Suprapubic skin (tissue), 4 donors: ENCODE measurements at places on chromosomes 11 and 22.

GRCh38 chr11:64067230-64067993 lies 31.7 kb downstream of the FLRT1 start:
- DNase-seq: no peak

GRCh38 chr22:27627444-27627833 lies 174.1 kb downstream of the MN1 start:
- no peak for DNase-seq

DNA sequence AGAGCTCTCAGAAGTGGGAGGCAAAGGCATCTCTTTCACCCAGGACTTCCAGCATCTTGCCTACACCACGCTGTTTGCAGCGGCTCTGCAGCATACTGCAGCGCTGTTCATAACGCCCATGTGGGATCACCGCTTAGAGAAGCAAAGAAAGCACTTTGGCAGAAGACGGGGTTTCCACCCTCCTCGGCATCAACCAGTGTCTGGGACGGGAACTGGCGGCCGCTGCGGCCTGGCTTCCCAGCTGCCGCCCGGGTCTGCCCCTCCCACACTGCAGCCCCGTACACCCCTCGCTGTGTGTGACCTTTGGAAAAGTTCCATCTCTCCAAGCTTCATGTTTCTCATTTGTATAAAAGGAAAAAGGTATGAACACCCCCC lies 545 bp upstream of the TIRAP start:
- DNase-seq: no peak

GRCh38 chr11:131190446-131190845 lies 180.0 kb upstream of the NTM start:
- no peak for DNase-seq

DNA sequence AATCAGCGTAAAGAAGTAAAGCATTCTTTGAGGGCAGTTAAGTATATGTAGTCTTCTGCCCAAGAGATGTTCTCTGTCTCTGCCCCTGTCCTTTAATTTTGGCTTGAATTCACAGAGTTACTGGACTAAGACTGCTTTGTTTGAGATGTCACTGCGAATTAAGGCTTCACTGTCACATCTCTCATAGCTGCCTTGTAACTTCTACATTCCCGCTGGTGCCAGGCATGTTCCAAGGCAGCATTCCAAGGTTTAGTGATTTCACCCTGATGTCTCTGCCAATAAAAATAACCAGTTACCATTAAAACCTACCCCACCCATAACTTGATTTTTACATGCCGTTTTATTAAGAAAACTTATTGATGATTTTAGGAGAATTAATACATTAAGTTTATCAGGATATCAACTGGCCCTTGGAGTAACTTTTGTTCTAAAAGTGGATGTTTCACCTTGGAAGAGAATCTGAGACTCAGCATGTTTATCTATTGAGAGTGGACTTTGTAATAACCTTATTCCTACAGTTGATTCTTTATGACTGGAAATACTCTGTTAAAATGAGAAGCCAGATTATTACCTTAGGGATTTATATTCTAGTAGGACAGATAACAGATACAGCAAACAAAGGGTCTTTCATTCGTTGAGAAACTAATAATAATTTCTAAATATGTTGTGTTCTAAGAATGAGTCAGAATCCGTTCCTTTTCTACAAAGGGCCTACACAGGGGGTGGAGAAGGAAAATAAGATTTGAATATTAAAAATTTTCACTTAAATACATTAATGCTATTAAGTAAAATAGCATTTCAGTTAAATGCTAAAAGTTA lies 110.2 kb downstream of the UVRAG start:
- DNase-seq: no peak

- DNase-seq: no peak
Measured at GRCh38 chr11:18617688-18618341, 16.3 kb downstream of the SPTY2D1 start.

GRCh38 chr11:46229230-46229629 lies 48.2 kb upstream of the CREB3L1 start:
- no peak for DNase-seq

- peak; percentile 34 for DNase-seq
Measured at GRCh38 chr11:69515271-69516245, 34.1 kb downstream of the LINC01488 start.

DNA sequence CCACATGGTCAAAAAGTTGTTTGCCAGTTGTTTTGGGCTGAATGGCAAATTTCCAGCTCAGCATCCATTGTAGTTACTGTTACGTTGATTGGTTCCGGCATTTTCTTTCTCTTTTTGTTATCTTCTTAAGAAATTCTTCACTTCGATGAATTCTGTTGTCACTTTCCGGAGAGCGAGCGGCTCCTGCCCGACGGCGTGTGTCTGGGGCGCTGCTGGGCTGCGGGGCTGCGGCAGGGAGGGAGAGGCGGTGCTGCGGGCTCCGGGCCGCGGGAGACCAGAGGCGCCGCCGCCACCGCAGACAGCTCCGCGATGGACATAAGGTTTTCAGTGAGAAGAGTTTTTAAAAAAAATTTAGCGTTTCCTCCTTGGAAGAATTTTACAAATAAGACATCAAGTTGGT lies 117.4 kb downstream of the RRM1 start:
- no peak for DNase-seq

DNA sequence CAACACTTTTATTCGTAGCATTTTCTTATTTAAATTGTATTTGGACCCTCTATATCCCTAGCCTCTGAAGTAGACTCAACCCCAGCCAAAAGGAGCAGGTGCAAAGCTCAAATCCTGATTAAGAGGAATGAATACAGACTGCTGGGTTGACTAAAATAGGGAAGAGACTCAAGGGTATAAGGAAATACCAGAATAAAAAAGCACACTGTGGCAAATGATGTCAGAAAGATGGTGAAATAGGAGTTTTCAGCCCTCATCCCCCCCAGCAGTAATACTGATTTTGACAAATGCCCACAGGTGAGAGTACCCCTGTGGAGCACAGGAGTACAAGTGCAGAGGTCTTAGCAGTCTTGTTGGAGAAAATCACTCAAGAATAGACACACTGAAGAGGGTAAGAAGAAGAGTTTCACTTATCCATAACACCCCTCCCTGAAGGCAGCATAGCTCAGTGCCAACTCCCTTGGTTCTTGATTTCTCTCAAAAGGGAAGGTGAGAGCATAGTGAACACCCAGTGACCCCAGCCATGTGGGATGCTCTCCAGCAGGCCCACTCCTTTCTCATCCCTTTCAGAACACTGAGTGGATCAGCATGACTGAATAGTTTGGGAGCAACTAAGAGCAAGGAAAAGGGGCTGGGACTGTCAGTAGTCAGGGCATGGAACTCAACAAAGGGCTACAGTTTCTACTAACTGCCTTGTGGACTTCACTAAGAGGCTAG lies 71.7 kb downstream of the TBC1D22A start:
- DNase-seq: no peak

DNA sequence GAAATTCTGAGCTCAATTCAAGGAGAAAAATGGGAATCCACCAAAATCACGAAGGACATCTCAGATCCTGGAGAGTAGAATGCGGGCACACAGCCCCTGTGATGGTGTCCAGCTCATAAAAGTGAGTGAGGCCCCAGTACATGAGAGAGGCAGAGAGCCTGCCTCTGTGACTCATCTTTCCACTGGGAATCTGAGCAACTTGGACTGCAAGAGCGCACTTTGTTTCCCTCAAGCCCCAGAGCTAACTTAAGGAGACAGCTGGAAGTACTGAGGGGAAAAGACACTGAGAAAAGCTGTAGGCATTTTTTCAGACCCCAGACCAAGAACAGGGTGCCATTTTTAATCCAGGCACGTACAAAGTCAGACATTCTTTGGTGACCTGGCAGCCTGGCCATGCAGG lies 273.7 kb downstream of the C11orf87 start:
- DNase-seq: no peak

DNA sequence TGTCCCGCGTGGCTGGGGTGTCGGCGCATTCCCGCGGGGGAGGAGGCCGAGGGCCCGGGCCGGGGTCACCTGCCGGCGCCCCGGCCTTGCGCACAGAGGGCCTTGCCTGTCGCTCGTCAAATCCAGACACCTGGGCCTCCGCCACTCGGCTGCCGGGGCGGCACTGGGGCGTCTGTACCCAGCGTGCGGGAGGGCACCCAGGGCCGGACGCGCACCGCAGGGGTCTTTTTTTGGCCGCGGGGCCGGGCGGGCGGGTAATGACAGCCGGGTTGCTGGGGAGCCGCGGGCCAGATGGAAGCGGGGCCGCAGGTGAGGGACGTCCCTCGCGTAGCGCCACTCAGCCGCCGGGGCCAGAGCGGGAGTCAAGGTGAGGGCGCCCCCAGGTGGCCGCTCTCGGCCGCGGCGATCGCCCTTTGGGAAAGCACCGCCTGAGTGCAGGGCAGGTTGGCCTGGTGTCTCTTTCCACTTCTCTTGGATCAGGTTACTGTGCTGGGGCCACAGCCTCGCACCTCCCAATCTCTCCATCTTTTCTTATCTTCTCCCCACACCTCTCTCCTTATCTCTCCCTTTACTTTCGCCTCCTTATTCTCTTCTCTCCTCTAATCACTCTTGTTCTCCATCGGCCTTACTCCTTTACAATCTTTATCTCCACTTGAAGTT lies 3.5 kb downstream of the PHLDB1 start:
- DNase-seq: peak; percentile 82

- DNase-seq: no peak
Measured at GRCh38 chr22:35559354-35560005, 18.8 kb downstream of the RASD2 start.

GRCh38 chr11:35066030-35066429 lies 72.9 kb upstream of the CD44 start:
- no peak for DNase-seq

DNA sequence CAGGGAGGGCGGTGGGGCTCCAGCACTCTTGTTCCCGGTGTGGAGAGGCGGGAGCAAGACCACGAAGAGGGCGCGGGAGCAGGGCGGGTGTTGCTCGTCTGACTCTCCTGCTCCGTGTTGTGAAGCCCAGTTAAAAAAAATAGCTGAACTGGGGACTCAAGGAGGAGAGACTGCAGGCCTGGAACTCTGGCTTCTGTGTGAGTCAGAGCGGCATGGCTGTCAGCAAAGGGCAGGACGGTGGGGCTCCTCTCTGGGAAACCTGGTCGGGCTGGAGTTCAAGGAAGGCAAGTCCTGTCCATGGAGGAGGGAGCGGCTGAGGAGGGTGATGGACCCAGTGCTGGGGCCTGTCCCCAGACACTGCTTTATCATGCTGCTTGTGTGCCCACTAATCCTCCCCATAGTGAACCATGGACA lies 152.3 kb downstream of the FEZ1 start:
- DNase-seq: no peak

DNA sequence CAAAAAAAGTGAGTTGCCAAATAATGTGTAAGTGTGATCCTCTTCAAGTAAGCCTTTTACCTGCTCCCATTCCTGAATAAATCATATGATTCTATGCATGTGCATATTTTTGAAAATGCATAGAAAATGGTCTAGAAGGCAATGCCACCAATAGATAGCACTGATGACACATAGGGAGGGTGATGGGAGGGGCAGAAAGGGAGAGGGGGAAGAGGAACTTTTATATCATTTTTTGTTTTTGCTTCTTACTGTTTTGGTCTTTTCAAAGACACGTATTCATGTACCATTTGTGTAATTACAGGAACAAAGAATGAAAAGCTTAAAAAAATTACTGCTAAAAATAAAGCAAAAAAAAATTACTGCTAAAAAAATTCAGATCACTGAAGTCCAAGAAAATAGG lies 60.8 kb downstream of the C11orf58 start:
- no peak for DNase-seq

DNA sequence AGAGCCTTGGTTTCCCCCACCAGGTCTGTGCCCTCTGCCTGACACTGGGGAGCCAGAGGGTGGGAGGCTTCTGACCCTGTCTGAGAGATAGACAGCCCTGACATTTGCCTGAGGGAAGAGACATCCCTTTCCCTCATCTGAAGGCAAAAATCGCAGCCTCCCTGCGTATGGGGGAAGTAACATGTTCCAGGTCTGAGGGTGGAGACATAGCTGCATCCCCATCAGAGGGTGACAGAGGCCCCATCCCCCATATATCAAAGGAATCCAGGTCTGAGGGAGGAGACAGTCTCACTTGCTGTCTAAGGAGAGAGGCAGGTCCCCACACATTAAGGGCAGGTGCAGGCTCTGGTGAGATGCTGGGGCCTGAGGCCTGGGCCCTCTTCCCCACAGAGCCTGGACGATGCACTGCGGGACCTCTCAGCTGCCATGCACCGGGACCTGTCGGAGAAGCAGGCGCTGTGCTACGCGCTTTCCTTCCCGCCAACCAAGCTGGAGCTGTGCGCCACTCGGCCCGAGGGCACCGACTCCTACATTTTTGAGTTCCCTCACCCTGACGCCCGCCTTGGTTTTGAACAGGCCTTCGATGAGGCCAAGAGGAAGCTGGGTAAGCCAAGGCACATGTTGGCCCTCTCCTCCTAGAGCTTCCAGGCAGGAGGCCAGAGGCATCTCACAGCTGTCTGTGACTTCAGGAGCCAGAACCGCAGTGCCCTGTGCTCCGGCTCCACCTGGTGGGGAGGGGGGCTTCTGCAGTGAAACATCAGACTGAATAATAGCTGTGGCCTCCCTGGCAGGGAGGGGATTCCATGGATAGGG lies 16.1 kb upstream of the RELT start:
- DNase-seq: no peak

DNA sequence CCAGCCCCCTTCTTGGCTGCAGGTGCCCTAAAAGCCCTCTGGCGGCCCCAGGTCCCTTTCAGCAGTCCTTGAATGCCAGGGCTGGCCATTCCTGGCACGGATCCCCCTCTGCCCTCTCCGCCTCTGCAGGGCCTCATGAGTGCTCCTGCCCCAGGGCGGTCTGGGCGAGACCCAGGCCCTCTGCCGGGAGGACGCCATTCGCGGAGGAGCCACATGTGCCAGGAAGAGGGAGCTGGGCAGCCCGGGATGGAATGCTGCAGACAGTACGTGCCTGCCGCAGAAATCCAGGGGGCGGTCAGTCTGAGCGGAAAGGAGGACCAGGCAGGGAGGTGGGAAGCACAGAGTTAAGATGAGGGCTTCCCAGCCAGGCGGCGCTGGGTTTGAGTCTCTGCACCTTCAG lies 2.8 kb downstream of the CABP7 start:
- no peak for DNase-seq
